ENCODE measurements at places on chromosomes 6 and 20. TPM values are rescaled to one million over a fixed set of nuclear protein-coding genes. Genes with fewer than 3 reads are reported as not detected.

The CLPSL1 gene
- not detected for total RNA-seq

The NKX2-2 gene
- not detected for total RNA-seq

The PHACTR1 gene
- not detected for total RNA-seq

The TRAPPC3L gene
- total RNA-seq: not detected

The ATAT1 gene
- 3.3 TPM for total RNA-seq

The SLC4A11 gene
- 0.28 TPM for total RNA-seq

The C6orf132 gene
- 0.72 TPM for total RNA-seq

The PDYN gene
- total RNA-seq: not detected

The NELFE gene
- 76.0 TPM for total RNA-seq

The PNISR gene
- 65.0 TPM for total RNA-seq

The XKR7 gene
- total RNA-seq: not detected

- no peak for DNase-seq
These were observed 89.3 kb downstream of the TSHZ2 start for GRCh38 chr20:53061192-53062108.

DNA sequence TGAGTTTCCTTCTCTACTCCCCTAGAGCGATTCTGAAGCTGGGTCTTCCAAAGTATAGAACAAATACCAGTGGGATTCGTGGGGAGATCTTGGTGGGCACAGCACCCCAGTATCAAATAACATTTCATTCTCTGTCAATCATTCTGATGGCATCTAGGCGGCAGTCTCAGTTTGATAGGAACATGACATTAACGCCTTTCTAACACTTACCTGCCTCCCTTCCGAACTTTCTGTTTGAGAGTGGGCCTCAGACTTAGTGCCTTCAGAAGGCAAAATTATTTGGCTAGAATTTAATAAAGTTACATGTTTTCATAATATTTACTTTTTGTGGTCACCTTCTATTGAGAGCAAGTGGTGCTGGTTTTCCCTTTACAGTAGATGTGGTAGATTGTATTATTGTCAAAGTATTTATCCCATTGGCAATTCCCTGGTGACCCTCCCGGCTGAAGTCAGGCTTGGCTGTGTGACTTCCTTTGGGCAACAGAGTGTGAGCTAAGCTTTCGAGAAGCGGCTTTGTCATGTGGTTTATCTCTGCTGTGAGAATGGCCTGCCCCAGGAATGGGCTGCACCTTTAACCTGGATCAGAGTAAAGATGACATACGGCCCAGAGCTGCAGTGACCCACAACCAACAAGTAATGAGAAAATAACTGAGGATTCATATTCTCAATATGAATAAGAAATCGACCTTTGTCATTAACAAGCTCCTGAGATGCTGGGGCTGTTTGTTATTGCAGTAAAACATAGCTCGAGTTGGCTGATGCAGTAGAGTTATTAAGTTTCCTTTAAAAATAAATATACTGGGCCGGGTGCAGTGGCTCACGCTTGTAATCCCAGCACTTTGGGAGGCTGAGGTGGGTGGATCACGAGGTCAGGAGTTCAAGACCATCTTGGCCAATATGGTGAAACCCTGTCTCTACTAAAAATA lies 45.2 kb upstream of the PTPN1 start:
- peak; percentile 28 for DNase-seq

DNA sequence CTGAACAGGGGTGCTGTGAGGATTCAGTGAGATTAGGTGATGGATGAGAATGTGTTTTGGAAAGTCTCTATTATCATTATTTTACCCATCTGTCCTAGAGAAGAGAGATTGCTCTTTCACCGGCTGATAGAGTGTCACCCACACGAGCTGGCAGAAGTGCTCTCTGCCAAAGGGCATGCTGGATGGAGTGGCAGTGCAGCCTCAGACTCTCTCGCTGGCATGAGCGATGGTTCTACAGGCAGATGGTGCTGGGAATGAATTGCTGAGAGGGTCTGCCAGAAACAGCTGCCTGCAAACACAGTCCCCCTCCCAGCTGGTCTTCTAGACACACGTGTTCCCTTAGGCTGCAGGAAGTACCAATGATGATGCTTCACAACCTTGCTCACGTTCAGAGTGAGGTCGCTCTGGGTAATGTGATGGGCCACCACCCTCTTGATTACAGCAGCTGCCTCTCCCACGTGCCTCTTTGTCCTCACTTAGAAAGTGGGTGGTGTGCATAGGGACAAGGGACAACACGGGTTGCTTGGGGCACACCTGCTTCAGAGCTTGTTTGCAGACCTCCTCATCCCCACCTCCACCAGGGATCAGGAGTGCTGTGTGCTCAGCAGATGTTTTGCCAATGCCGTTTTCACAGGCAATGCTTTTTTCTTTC lies 84.7 kb downstream of the FOXA2 start:
- DNase-seq: no peak

DNA sequence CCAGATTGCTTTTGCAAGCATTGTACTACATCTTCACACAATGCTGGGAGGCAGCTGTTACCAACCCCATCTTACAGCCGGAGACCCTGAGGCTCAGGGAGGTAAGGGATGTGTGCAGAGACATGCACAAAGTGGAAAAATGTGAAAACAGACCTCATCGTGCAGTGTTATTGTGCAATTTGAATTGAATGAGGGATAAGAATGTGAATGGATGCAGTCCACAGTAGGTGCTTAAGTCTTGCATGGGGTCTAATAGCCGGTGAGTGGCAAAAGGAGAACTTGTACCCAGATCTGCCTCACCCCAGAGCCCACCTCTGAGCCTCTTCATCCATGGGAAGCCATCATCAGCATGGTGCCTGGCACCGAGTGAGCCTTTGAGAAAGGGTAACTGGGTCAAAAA lies 42.1 kb downstream of the SLC52A3 start:
- DNase-seq: no peak

DNA sequence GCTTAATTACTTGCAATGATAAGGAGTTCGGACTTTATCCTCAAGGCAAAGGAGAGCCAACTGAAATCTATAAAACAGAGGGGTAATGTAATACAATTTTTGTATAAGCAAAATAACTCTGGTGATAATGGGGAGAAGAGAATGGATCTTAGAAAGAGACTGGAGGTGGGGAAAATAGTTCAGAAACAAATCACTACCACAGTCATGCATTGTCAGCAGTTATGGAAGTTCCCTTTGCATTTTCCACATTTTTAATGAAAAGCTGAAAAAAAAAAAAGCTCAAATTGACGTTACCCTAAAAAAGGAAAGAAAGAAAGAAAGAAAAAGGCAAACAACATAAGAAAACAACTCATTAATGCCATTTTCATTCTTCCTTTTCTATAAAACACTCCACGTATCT lies 337.6 kb upstream of the HSF2 start:
- no peak for DNase-seq

- no peak for DNase-seq
These were observed 10.1 kb upstream of the TENT5A start for GRCh38 chr6:81762606-81763005.

- no peak for DNase-seq
These were observed 194.1 kb downstream of the ARID1B start for GRCh38 chr6:156971153-156971885.

DNA sequence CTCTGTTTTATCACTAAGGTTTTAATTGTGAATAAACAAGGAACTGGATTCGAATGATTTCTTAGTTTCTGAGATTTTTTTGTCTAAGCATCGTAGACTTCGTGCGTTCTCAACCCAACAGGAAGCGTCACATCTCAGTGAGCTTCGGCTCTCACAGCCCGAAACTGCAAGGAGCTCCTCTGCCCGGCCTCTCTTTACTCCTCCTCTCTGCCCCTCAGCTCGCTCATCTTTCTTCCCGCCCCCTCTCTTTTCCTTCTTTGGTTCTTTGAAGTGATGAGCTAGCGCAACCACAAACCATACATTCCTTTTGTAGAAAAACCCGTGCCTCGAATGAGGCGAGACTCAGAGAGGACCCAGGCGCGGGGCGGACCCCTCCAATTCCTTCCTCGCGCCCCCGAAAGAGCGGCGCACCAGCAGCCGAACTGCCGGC lies 480 bp upstream of the NT5E start:
- DNase-seq: peak; percentile 85

- peak; percentile 67 for DNase-seq
These were observed 119.0 kb upstream of the SGK1 start for GRCh38 chr6:134436950-134437349.

GRCh38 chr6:50451826-50452400 lies 261.4 kb upstream of the TFAP2D start:
- DNase-seq: no peak

DNA sequence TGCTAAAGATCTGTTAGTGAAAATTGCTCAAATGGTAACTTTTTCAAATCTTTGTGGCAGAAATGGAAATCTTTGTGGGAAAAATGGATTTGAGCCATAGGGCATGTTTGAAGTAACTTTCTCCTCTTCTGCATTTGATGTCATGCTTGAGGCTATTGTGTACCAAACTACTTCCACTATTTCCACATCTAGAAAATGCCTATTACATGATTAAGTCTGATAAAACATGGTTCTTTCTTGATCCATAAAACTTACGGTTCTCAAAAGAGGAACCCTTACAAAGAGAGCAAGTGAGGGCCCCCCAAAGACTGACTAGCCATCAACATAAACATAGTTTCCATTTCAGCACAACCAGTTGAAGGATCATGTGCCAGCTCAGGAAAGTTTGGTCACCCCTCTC lies 150.6 kb downstream of the NFATC2 start:
- no peak for DNase-seq

- DNase-seq: no peak
These were observed 2.9 kb downstream of the GPR31 start for GRCh38 chr6:167154895-167155294.

DNA sequence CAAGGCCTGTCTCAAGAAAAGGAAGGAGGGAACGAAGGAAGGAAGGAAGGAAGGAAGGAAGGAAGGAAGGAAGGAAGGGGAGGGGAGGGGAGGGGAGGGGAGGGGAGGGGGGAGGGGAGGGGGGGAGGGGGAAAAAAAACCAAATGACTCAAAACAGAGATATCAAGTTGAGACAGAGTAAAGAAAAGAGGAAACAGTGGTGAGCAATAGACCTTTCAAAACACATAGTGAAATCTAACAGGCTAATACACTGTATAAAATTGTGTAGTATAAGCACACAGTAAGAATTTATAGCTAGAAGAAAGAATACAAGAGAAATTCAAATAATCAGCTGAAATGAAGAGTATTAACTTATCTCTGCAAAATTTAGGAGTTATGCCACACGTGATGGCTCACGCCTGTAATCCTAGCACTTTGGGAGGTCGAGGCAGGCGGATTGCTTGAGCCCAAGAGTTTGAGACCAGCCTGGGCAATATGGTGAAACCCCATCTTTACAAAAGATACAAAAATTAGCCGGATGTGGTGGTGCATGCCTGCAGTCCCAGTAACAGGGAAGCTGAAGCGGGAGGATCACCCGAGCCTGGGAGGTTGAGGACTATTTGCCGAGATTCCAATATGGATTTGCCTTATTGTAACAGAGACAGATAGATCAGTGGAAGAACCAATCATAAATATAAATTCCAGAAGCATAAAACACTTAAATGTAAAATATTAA lies 123.2 kb downstream of the PRND start:
- no peak for DNase-seq

- DNase-seq: no peak
These were observed 197.7 kb downstream of the SMOC2 start for GRCh38 chr6:168638468-168639271.

DNA sequence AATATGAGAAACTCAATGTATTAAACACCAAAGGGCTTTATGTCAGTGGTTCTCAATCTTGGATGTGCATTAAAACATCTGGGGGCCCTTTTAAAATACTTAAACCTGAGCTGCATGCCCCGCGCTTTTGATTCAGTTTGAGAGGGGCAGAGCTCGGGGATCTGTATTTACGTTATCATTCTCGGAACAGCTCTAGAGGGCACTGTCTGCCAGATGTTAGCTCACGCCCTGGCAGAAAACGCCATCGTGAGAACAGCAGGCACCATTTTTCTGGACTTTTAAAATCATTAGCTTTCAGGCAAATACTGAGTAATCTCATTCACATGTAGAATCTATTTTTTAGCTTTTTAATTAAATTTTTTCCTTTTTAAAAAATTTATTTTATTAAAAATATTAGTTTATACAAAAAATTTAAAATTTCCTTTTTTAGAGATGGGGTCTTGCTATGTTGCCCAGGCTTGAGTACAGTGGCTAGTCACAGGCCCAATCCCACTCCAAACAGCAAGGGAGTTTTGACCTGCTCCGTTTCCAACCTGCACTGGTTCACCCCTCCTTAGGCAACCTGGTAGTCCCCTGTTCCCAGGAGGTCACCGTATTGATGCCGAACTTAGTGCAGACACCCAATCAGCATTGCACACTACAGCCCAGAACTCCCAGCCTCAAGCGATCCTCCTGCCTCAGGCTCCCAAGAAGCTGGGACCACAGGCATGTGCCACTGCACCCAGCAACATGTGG lies 30.0 kb upstream of the ZNF133 start:
- no peak for DNase-seq

DNA sequence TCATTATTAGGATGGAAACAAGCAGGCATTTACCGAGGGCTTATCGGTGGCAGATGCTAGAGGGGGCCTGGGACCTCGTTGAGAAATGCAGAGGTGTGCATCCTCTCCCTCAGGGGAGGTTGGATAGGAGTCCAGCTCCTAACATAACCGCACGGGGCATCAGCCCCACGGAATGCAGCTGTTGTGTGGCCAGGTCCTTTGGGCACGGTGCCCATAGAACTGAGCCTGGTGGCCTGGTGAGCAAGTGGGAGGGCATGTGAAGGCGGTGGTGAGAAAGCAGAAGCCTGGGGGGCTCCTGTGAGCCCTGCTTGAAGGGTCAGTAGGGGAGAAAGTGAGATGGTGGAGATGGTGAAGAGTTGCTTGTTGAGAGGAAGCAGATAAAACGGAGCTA lies 143.7 kb downstream of the CDH26 start:
- no peak for DNase-seq

DNA sequence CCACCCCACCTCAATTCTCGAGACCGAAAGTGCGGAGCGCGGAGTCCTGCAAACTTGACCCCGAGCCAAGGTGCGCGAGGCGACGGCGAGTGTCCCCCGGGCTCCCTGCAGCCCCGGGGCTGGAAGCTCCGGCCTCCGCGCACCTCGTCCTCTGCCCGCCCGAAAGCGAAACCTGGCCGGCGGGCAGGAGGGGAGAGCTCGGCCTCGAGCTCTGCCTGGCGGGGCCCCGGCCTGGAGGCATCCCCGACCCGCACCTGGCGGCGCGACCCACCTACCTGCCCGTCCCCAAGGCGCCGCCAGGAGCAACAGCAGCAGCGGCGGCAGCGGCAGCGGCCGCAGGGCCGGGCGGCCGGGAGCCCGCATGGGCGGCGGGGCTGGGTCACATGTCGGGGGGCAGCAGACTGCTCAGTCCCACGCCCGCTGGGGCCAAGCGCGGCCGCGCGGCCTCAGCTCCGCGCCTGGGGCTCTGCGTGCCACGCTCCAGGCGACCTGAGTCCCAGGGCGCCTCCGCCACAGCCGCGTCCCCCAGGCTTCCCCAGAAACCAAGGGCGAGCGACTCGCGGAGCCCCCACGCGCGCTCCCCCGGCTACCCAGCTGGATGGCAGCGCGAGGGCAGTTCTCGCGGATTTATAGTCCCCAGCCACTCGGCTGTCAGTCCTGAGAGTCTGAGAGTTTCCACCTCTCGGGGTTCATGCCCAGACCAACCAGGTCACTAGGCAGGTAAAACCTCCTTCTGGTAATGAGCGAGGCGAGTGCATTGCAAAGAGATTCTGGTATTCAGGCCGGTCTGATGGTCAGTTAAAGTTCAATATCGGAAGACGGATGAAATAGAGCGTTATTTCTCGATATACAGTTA lies at the start of gene IL20RA:
TSS of gene IL20RA (minus strand) at position 600 of the 856 bp plus-strand sequence. CDS start at position 363, 237 bp downstream.
- DNase-seq: no peak

- peak; percentile 49 for DNase-seq
These were observed 10.0 kb downstream of the DYNLT2 start for GRCh38 chr6:169741344-169741743.

- DNase-seq: no peak
These were observed 4.6 kb upstream of the SOX18 start for GRCh38 chr20:64053841-64054661.
